ENCODE measurements at places on chromosomes 6 and 20.
A peak's percentile ranks its signal among the peaks of the same experiment; 100 is the strongest.

DNA sequence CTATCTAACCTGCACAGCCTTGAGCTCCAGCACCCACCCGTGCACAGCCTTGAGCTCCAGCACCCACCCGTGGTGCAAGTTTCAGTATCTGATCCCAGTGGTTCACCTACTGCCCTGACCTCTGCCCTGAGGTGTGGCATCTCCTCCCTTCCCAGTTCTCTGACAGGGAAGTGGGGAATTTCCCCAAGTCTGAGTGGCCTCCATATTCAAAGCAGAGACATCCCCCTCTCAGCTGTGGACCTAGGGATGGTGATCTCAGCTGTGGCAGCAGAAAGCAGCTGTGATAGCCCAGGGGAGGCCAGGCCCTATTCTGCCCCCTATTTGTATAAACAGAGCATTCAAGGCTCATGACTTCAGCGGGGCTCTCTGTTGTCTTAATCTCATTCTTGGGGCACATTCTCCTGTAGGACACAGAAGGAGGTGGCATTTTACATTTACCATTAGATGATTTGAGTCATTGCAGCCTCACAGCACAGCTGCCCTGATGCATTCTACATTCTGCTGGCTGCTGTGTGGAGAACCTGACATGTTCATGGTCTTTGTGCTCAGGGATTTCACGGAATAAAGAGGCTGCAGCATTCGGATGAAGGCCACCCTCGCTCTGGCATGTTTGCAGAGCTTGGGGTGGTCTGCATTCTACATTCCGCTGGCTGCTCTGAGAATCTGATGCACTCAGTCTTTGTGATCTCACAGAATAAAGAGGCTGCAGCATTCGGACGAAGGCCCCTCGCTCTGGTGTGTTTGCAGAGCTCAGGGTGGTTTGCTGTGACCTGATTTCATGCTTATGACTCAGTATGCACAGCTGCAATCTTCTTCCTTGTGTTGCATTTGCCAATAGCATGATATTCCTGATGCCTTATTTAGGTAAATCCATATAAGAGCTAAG, 16.9 kb downstream of the GPR31 start:
- DNase-seq = peak; percentile 40

DNA sequence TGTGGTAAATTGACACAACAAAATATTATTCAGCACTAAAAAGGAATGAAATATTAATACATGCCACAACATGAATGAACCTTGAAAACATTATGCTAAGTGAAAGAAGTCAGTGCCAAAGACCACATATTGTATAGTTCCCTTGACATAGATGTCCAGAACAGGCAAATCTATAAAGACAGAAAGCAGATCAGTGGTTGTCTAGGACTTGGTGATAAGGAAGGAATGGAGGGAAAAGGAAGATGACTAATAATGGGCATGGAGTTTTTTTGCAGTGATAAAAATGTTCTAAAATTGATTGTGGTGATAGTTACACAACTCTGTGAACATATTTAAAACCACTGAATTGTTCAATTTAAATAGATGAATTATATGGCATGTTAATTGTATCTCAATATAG, 32.5 kb downstream of the TBX18 start:
- DNase-seq = no peak

GRCh38 chr6:22227824-22228610, 68.8 kb downstream of the PRL start:
- DNase-seq = no peak

GRCh38 chr6:71326611-71327010, 38.0 kb downstream of the OGFRL1 start:
- DNase-seq = no peak

DNA sequence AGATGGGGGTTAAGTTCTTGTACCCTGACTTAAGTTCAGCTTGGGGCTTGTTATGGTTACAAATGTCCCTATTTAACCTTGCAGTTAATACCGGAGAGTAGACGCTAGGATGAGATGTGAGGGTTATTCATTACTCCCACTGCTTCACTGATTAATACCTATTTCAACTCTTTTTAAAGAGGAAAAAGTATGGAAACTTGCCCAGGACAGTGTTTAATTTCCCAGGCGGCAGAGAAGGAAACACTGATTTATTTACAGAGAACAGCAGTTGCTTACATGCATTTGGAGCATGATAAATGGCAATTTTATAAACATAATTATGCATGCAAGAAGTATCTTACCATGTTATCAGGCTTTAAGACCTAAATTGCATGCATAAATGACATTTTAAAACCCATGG, 137.7 kb downstream of the RCAN2 start:
- no peak for DNase-seq

DNA sequence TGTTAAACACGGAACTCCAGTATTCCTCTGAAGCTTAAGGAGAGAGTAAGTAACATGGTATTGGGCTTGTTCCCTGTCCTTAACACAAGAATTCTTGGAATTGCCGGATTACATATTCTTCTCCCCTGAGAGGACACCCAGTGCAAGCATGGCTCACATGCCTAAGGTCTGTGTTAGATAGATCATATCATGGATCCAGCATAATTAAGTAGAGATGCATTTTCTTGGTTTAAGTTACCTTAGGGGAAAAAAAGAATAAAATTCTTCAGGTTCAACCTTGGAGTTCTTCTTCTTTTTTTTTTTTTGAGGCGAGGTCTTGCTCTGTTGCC, 53.9 kb downstream of the AKAP12 start:
- DNase-seq = no peak

GRCh38 chr20:58327211-58327610, 17.7 kb downstream of the RAB22A start:
- DNase-seq = no peak

DNA sequence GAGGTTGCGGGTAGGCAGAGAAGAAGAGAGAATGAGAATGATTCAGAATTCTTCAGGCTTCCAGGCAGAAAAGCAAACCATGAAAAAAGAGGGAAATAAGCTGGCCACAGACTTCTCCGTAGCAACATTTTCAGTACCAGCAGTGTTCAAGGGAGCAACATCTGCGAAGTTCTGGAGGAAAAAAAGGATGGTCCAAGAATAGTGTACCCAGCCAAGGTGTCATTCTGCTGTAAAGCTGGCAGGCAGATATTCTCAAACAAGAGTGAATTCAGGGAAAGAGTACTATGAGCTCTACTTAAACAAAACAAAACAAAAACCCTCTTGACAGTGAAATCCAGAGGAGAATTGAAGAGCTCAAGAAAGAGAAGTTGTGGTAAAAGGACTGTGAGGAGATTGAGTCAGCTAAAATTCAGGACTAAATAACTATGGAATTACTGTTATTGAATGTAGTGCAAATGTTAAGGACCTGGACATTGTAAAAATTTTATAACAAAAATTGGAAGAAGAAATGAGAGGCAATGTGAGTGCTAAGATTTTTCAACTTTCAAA, 86.5 kb downstream of the ATRN start:
- DNase-seq = no peak

DNA sequence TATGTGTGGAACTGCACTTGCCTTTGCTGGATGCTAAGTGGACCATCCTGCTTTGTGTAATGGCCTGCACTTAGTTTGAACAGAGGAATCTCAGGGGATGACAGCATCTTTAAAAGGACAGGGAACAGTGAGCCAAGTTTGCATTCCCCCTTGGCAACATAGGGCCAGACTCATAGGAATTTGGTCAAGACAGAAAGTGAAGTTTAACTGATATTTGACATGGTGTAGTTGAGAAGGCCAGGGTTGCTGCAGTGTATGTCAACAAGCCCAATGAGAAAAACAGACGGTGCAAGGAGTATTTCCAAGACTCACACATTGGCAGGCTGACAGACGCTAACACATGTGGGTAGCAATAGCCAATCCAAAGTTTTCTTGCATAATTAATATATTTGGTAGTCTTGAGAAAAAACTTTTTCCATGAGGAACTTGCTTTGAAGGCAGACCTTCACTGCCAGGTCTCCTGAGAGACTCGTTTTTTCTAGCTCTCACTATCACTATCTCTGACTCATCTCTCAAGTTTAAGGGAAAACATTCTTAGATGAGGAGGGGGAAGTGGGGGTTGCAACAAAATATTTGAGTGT, 213.8 kb downstream of the IBTK start:
- DNase-seq = no peak

DNA sequence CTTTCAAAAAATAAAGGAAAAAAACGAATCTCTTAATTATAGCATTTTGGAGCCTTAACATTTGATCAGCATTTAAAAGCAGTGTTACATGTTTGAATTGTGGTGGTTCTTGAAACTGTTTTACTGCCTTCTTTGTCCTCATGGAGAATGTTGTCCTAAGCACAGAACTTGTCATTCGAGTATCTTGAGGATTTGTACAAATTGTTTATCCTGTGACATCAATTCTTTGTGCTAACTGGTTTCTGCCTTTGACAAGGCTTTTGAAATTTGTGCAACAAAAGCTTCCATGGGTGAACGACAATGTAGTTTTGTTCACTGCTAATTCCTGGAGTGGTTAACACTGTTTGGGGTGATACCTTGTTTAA, 130.8 kb downstream of the SCAF8 start:
- DNase-seq = no peak

- no peak for DNase-seq
Measured at GRCh38 chr6:137240168-137240567, 21.0 kb upstream of the IFNGR1 start.

DNA sequence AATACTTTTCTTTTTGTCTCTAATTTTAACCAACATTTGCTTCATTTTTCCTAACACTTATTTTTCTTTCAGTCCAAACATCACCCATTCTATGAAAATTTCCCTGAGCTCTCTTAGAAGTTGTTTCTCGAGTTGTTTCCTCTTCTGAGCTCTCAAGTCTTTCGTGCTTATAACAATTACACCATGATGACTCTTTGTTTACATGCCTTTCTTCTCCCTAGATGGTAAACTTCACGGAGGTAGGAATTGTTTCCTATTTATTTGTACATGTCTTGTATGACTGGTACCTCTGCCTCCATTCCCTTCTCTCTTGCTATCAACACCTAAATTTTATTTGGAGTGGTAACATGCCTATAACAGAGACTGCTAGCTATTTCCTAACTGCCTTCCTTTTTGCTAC, 6.4 kb downstream of the BLOC1S5 start:
- no peak for DNase-seq

DNA sequence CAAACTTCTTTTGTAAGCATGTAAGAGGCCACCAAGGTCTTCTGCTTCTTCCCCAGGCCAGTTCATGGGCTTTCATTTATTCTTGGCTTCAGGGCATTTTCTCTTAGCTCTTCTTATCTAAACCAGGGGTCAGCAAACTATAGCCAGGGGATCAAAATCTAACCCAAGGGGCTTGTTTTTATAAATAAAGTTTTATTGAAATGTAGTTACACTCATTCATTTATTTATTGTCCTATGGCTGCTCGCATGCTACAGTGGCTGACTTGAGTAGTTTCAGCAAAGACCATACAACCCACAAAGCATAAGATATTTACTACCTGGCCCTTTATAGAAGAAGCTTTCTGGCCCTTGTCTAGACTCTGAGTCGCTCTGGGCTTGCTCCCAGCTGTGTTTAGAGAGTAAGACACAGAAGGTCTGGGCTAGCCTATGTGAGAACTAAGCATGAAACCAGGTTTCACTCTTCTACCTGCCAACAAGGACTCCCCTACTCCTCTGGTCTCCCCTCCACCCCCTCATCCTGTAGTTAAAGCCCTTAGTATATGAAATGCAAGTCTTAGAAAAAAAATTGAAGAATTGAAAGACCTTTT, 43.2 kb downstream of the KHDC1L start:
- no peak for DNase-seq

- no peak for DNase-seq
Measured at GRCh38 chr6:44135173-44135758, 7.9 kb downstream of the TMEM63B start.

- DNase-seq = peak; percentile 66
Measured at GRCh38 chr6:87700397-87701343, 1.4 kb downstream of the AKIRIN2 start.

DNA sequence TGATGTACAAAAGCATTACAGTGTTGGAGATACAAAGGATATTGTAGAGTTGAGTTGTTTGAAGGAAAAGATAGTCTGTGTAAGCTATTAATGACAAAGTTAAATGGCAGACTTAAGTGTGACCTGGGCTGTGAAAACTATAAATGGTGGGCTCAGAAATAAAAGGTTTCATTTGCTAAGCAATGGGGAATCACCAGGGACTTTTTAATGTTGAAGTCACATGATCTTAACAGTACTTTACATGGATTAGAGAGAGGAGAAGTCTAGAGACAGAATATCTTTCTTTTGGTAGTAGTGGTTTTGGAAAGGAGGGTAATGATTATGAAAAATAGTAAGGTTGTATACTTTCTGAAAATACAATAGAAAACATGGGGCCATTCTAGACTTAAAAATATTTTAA, 67.1 kb downstream of the SCAF8 start:
- DNase-seq = no peak

GRCh38 chr6:10425176-10425974, 10.5 kb upstream of the TFAP2A start:
- DNase-seq = no peak

DNA sequence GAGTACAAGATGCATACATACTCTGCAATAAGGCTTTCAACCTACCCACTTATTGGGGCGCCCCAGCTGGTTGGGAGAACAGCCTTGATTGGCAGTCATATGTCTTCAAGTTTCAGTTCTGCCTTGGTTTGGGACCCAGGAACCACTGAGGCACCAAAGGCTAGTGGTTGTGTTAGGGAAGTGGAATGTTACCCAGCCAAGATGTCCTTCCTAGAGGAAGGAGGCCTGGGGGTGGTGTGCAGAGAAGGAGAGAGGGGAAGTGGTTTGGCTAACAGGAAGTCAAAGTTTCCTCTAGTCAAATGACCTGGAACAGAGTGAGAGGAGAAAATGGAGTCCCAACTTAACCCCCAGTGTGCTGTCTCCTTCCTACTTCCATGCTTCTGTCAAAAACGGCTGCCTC, 59.4 kb downstream of the CD164 start:
- no peak for DNase-seq

DNA sequence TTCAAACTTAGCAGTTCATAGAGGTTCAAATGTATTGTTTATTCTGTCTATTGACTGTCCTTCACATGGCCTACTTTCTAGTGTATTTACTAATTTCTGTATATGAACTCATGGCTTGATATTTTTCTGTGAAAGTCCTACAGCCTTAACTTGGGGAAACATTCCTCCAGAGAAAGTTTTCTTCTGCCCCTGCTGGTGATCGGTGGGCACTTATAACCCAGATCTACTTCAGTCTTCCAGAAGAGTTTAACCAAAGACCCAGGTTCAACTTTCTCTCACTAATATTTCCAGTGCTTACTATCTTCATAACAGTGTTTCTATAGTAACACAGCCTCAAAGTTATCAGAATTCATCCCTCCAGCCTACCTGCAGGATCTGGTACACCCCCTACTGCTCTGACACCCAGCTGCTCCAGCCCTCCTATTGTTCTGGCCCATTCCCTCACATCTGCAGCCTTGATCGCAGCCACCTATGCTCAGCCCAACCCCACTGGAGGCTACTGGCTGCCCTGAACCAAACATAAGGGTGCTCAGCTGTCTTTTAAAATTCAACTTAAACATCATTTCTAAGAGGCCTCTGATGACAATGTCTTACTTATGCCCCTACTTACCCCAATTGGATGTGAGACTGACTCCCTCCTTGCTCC, 72.3 kb downstream of the TBX18 start:
- no peak for DNase-seq

- no peak for DNase-seq
Measured at GRCh38 chr20:22574545-22575086, 9.8 kb downstream of the FOXA2 start.
